Activated T-helper 9 cell treated with anti-CD3 and anti-CD28 coated beads, Interleukin-2, amount 50 U/mL, for 16 hours (primary cell): ENCODE measurements at places on chromosomes 2 and 18.

DNA sequence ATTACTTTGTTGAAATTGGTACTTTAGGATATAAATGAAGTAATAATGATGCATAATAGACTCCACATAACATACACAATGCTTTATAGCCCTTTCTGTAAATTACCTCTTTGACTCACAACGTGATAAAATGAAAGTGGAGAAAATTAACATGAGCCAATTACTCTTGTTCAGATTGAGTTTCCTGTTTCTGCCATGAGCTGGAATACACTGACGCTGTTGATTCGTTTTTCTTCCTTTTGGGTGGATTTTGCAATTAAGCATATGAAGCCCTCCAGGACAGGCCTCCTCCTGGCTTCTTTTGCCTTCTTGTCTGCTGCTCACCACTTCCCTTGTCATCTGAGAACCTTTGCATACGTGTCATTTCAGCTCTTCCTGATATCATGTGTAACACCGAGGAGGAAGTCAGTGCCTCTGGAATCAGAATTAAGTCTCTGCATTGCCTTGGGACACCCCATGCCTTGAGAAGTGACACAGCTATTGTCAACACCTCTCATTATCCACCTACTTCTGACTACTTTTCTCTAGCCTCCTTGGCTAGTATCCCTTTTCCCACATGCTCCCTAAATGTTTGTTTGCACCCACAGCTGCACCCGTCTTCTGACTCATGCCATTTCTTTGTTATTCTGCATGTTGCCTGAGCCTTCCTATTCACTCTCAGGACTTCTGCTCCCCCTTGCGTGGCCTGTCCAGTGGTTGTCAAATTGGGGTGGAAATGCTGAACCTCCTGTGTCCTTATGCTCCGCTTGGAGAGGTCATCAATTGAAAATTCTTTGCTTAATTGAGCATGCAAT, 134.1 kb downstream of the FMNL2 start:
- DNase-seq, result no peak

- no peak for DNase-seq
Measured at GRCh38 chr2:144430722-144431391, 89.1 kb downstream of the ZEB2 start.

DNA sequence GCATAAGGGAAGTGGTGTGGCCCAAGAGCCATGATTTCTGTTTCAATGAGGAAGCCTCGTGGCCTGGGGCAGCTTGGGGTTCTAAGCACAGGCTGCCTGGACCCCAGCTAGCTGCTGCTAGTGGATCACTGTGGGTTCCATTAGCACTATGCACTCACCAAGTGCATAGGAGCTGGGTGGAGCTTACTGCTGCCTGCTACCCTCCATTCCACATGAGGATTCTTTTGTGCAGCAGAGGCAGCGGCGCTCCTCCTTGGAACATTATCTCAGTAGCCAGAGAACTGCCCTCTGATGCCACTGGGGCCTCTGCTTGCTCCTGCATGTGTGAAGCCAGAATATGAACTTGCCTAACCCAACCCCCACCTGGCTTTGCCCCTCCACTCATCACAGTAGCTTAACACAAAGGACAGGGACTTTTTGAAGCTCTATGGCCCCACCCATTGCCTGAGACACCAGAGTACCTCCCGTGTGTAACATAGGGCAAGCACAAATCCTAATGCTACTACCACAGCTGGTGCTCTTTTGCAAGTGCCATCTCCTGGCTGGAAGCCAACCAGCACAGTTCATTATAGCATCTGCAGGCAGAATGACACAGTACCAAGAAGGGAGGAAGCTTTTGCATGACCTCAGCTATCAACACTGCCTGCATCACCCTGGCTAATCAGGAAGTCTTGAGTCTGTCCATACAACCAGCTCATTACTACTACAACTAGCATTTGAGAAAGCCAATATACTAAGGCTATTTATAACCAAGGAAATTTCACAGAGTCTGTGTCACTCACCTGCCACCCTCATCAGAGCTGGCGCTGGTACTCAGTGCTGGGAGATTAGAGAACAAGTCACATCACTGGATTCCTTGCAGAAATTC, 297.0 kb upstream of the GULP1 start:
- no peak for DNase-seq

GRCh38 chr2:40123746-40124145, 328.1 kb downstream of the SLC8A1 start:
- no peak for DNase-seq

GRCh38 chr2:54558188-54559005, 102.3 kb downstream of the SPTBN1 start:
- DNase-seq, result peak; percentile 59

DNA sequence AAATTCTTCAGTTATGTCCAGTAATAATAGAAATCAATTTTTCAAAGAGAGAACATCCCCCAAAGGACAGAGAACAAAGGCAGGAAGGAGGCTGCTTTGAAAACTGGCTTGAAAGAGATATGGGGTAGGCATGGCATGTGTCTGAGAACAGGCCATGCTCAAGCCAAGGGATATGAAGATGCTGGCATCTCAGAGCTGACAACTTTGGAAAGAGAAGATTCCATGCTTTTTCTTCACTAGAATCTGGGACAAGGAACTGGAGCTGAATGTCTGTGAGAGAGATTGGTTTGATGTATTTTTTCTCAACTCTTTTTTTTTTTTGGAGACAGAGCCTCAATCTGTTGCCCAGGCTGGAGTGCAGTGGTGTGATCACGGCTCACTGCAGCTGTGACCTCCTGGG, 139.8 kb upstream of the DLX2 start:
- no peak for DNase-seq

DNA sequence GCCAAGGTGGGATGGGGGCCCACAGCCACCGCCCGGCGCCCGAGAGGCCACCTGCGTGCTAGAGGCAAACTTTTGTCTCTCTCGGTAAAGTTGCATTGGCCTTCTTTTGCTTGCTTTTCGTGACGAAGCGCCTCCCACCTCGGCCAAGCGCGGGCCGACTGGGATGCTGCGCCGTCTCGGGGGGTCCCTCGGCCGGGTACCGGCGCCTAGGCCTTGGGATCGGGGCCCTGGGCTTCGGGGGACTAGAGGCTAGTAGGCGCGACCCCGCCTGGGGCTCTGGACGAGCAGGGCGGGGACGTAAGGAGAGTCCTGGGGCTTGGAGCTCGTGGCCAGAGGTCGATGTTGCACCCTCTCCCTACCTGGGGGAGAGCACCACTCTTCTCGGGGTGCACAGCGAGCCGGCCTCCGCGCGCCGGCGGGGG, 545 bp downstream of the GLI2 start:
- no peak for DNase-seq

- peak; percentile 37 for DNase-seq
Measured at GRCh38 chr18:58541789-58542425, 87.0 kb downstream of the ALPK2 start.

GRCh38 chr2:241468476-241468781, 40.0 kb downstream of the STK25 start:
- DNase-seq, result no peak

GRCh38 chr2:70090706-70091334, 3.5 kb downstream of the PCBP1 start:
- DNase-seq, result no peak

DNA sequence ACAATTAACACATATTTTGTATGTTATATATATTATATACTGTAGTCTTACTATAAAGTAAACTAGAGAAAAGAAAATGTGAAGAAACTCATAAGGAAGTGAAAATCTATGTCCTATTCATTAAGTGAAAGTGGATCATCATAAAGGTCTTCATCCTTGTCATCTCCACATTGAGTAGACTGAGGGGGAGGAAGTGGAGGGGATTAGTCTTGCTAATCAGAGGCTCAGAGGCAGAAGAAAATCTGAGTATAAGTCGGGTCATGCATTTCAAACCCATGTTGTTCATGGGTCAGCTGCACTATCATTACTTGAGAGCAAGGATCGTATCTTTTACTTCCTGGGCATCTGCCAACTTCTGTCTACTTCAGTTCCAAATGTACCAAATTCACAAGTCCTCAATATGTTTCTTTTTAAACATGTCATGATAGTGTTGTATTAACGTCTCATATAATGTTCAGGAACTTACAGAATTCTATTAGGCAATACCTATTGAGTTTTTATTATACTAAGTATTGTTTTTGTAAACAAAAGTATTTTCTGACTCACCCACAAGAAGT, 208.9 kb upstream of the BOD1L2 start:
- no peak for DNase-seq

- no peak for DNase-seq
Measured at GRCh38 chr18:42920621-42921020, 194.9 kb downstream of the RIT2 start.

DNA sequence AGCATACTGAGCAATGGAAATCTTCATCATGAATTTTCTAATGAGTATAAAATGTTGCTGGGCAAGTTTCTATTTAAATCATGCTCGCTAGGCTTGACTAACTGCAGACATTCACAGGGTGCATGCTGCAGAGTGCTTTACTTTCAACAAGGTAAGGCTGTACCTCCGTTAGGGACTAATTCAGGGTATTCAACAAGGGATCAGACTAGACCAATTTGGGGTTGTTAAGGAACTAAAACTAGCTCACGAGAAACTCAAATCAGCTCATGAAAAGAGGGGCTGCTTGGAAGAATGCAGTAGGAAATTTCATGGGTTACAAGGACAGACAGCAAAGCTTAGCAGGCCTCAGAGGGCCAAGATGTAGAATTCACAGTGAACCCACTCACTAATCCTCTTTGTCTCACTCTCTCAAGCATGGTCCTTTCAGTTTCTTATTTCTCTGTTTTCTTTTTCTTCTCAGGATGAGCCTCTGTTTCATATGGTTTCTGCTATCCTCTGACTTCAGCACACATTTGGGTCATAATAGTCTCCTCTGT, 2.2 kb downstream of the MYO3B start:
- DNase-seq, result no peak

DNA sequence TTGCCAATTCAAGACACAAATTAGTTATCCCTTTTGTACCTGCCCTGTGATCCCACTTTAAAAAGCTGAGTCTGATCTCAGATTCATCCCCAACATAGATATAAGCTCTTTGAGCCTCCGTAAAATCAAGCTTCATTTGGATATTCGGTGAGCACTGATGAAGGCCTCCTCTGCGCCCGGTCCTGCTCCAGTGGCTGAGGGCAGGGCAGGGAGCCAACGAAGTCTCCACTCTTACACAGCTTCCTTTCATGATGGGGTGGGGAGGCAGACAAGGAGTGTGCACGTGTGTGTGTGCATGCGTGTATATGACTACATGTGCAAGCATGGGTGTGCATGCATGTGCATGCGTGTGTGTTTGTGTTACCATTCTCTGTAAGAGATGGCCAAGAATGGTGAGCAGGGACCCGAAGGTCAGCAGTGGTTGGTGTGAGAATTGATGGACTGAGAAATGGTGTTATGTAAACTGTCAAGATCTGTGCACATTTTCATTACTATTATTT, 43.6 kb downstream of the IL1RL2 start:
- DNase-seq, result no peak

DNA sequence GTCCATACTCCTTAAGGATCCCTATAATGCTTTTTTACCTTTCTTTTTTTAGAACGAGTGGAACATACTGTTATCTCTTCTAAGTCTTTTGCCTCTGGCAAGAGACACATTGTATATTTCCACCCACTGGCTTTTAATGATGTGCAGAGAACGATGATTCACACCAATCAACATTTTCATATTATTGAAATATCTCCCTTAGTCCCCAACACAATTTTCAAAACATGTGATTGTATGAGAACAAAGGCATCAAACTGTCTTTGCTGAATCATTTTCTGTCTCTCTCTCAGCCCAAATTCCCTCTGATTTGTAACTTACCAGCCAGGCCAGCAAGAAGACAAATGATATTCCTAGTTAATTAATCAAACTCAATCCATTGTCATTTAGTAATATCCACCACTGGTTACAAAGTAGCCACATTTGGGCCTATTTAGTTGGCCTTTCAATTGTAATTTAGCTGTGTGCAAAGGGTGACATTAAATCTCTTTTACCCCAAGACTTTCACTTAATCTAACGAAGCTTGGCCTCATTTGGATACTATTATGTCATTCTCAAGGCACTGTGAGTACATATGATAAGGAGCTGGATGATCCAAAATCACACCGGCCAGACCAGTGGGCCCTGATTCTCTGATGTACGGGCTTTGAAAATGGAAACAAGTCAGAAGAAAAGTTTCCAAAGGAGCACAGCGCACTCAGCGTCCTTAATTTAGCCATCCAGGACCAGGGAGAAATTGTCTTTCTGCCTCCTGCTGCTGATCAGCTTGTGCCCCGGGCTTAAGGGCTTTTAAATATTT, 185.1 kb downstream of the SCG2 start:
- no peak for DNase-seq

GRCh38 chr2:224287531-224287930, 114.4 kb downstream of the FAM124B start:
- no peak for DNase-seq

GRCh38 chr2:100799686-100800085, 20.3 kb upstream of the NPAS2 start:
- DNase-seq, result no peak

DNA sequence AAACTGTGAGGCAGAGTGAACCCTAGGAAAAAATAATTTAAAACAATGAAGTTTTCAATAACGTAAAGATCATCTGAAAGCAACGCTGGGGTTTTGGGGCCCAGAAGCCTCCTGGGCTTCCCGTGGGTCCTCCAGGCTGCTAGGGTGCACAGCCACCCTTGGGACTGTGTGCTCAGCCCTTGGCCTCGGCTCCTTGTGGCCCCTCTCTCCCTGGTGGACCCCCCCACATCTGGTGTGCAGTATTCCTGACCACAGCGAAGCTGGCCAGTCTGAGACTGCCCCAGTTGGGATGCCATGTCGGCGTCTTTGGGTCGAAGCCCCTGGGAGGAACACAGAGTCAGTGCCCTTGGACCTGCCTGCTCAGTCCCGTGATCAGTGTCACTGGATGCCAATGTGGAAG, 53.0 kb downstream of the ACKR3 start:
- DNase-seq, result no peak

DNA sequence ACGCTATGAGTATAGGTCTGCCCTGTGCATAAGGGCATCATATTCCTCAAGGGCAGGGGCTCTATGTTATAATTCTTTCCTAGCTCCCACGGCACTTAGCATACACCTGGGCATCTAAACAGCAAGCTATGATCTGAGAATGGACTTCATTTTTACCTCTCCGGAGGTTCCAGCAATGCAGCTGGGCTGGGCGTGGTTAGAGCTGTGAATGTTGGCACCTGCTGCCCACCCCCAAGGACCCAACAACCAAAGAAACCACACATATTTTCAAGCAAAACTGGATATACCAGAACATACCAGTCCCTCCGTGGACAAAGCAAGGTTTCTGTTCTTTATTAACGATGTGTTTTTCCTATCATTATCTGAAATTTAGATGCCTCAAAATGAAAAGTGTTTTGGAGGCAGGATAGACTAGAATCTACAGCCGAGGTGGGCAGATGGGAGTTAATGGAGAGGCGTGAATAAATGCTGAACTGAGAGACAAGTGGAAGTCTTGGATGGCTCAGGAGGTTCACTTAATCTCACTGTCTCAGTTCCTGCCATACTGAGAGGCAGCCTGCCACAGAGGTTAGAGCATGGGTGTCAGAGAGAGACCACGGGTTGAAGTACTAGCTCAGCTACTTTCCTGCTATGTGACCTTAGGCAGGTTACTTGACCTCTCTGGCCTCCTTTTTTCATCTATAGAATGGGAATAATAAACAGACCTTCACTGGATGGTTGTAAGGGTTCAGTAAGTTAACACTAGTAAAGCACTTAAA, 186.6 kb upstream of the SMAD2 start:
- DNase-seq, result no peak

GRCh38 chr2:197838579-197838978, 34.2 kb downstream of the PLCL1 start:
- DNase-seq, result no peak

GRCh38 chr2:228589115-228589514, 407.6 kb upstream of the SPHKAP start:
- no peak for DNase-seq
